ENCODE measurements at places on chromosomes 3 and 15.

GRCh38 chr3:86653661-86654205 is 337.2 kb downstream of the VGLL3 start:
- no peak for DNase-seq

GRCh38 chr15:70955151-70955550 is 62.5 kb downstream of the LRRC49 start:
- DNase-seq, result no peak

DNA sequence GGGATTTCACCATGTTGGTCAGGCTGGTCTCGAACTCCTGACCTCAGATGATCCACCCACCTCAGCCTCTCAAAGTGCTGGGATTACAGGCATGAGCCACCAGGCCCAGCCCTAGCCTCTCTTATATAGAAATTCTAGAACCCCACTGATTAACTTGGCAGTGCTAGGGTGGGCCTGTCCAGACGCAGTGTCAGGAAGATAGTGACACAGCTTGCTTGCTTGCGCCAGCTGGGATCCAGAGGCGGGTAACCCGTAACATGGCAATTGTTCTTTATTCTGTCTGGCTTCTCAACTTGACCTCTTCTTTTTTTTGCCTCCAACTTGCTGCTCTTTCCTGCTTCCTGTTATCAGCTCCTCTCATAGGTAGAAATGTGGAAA is 16.2 kb downstream of the CEP19 start:
- no peak for DNase-seq

GRCh38 chr3:57224856-57225255 is 2.7 kb upstream of the APPL1 start:
- no peak for DNase-seq

GRCh38 chr3:45553469-45553974 is 41.0 kb upstream of the LIMD1 start:
- no peak for DNase-seq

GRCh38 chr15:81256916-81257315 is 60.2 kb downstream of the IL16 start:
- no peak for DNase-seq

GRCh38 chr15:70020229-70020628 is 77.5 kb downstream of the TLE3 start:
- DNase-seq, result no peak

DNA sequence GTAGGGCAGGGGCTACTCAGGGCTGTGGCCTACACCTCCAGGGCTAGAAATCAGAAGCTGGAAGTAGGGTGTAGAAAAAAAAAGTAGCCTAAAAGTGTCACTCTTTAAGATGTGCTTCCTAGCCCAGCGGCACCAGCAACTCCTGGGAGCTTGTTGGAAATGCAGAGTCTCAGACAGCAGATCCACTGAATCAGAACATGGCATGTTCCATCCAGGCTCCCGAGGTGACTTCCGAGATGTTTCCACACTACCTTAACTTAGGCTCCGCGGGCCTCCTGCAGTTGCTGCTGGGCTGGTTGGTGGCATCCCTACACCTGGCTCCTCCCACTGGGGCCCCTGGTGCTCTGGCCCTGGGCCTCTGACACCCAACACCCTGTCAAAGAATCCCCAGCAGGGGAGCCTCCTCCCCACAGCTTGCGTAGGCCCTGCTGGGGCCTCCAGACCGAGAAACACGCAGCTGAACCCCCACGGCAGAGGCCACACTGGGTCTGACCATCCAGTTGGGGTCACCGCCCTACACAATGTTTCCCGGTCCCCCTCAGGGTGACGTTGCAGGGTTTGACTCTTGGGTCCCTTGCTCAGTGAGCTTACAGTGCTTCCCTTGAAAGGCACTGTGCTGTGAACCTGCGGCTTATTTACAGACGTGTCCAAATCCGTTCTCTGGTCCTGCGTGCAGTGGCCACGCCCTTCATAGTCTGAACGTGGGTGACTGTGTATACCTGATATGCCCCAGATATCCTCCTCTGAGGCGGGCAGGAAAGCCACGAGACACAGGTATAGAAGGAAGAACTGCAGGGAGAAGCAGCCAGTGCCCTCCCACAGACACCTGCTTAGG is 46.5 kb downstream of the FAM174B start:
- DNase-seq, result no peak

All from NCI-H2081 treated with DMSO at 0.1 percent for 48 hours (cell line).